ENCODE measurements at places on chromosomes 3 and 15.
A peak's percentile ranks its signal among the peaks of the same experiment; 100 is the strongest.

GRCh38 chr3:114557791-114558190, 264.0 kb downstream of the TIGIT start:
- DNase-seq = no peak

DNA sequence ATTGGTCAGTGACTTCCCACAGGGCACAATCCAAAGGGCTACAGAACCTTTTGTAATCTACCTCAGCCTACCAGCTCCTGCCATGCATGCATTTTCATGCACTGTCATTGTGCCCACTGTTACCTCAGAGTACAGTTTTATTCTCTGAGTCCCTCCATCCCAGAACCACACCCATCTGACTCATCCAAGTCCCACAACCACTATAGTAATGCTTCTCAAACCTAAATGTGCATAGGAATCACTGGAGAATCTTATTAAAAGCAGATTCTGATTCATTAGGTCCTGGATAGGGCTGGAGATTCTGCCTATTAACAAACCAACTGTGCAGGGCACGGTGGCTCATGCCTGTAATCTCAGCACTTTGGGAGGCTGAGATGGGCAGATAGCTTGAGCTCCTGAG, 3.7 kb upstream of the B3GALNT1 start:
- no peak for DNase-seq

DNA sequence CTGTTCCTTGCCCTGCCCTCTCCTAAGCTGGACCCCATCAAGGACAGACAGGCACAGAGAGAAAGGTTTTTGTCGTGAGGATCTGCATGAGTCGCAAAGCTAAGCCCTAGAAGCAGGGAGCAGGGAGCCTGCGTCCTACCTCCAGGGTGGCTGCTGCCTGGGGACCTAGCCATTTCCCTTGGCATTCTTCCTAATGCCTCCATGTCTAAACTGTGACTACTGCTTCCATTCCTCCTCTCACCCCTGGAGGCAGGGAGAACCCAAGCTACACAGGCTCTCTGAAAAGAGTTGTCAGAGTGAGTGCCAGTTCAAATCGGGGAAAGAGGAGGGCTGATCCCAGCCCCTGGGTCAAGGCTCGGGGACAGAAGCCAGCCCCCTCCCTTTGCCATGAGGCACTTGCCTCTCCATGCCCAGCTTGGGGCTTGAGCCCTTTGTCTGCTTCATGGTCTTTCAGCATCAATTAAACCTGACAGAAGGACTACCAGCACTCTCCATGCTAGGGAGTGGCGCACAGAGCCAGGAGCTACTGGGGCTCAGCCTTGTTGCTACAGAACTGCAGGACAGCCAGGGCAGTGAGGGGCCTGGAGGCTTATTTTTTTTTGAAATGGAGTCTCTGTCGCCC, 2.4 kb downstream of the GCHFR start:
- no peak for DNase-seq

GRCh38 chr3:167102071-167102470, 278.0 kb downstream of the ZBBX start:
- DNase-seq = no peak

- no peak for DNase-seq
These were observed 1.1 kb upstream of the CSK start for GRCh38 chr15:74780523-74781430.

GRCh38 chr3:148255981-148256969, 441.4 kb upstream of the AGTR1 start:
- DNase-seq = no peak

DNA sequence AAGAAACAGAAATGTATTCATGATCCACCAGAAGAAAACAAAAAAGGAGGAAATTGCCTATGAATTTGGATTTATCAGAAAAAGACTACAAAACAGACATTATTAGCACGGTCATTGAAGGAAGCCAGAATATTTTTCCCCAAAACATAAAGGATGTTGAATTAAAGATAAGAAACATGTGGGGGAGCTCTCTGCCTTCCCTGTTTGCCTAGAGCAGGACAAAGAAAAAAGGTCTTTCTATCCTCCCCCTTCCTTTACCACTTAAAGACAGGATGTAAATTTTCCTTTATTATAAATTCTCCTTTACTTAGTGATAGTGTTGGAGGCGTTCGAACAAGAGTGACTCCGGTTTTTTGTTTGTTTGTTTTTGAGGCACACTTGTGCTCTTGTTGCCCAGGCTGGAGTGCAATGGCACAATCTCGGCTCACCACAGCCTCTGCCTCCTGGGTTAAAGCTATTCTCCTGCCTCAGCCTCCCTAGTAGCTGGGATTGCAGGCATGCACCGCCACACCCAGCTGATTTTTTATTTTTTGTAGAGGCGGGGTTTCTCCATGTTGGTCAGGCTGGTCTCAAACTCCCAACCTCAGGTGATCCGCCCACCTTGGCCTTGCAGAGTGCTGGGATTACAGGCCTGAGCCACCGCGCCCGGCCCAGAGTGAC, 14.9 kb upstream of the RPN1 start:
- no peak for DNase-seq

GRCh38 chr3:136232413-136232812, 17.7 kb upstream of the PCCB start:
- DNase-seq = no peak

DNA sequence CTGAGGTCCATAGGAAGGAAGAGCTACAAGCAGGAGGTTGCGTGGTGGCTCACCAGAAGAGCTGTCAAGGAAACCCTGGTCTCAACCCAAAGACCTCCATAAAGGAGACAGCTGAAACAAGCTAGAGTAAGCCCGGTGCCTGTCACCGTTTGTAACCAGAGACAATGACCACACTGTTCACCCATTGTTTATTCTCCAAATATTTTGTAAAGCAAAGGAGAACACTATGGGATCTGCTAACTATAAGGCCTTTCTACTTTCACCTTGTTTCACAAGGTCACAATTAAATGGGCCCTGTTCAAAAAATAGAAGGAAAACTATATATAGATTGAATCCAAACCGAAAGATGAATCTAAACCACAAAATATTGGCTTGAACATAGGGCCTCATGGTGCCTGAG, 128.9 kb upstream of the TPRG1 start:
- no peak for DNase-seq

DNA sequence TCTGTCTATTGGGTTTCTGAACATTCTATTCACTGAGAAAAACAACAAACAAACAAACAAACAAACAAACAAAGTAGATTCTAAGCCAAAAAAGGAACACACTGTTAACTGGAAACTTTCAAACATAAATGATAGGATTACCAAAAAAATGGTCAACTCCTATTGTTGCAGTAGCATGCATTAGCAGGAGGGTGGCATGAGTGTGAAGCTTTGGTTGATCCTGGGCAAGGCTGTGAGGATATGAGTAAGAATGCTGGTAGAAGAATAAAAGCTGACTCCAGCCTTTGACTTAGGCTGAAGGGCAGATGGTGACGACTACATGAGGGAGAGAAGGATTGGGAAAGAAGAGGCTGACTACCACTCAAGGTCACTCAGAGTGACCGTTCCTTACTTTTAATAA, 810.3 kb downstream of the VGLL3 start:
- DNase-seq = no peak

DNA sequence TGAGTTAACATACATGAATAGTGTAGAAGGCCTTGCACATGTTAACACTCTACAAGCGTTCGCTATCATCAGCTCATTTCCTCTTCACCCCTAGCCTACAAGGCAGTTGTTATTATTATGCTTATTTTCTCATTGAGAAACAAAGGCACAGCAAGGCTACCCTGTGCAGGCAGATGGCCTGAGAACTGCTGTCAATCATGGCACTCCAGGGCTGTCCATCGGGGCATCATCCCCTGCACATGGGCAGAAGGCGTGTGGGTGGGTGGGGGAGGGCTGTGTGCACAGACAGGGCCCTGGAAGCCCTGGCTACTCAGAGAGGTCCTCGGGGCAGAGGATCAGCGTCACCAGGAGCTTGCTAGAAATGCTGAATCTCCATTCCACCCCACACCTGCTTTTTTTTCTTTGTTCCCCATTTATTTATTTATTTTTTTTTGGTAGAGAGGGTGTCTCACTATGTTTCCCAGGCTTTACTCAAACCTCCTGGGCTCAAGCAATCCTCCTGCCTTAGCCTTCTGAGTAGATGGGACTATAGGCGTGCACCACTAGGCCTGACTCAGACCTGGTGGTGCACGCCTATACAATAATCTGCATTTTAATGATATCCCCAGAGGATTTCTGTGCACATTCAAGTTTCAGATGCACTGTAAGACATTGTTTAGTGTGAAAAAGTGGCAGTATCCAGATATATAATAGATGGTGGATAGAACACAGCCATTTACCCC, 9.6 kb upstream of the ZXDC start:
- DNase-seq = no peak

DNA sequence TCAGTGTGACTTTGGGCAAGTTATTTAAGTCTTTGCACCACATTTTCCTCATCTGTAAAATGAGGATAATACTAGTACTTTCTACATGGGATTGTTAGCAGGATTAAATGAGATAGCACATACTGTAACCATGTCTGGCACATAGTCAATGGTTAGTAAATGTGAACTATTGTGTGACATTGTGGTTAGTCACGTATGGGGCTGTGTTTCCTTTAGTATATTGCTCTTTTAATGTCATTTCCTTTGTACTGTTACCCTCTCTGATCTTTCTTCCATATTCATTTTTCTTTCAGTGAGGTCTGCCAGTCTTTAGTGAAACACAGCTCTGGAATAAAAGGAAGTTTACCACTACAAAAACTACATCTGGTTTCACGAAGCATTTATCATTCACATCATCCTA, 21.4 kb downstream of the OPA1 start:
- DNase-seq = no peak

DNA sequence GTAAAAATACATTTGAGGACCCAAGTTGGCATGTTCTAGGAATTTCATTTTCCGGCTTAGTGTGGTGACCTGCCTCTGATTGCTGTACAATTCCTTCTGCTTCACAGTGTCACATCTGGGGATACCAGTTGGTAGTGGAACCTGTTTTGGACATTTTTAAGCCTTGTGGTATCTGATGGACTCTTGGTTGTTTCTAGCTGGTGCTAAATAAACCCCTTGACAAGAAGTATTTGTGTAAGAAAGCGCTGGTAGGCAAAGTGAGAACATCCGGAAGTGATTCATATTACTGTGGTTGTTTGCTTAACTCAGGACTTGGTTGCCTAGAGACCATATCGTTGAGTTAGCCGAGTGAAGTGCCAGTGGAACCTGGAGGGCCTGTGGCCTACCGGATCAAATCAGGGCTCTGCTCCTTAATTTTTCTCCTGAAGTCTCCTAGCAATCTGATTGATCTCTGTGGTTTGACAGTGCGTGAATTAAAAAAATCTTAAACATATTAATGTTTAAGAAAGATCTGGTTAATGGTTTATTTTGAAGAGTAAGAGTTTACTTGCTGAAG, 12.8 kb downstream of the IQGAP1 start:
- peak; percentile 82 for DNase-seq

DNA sequence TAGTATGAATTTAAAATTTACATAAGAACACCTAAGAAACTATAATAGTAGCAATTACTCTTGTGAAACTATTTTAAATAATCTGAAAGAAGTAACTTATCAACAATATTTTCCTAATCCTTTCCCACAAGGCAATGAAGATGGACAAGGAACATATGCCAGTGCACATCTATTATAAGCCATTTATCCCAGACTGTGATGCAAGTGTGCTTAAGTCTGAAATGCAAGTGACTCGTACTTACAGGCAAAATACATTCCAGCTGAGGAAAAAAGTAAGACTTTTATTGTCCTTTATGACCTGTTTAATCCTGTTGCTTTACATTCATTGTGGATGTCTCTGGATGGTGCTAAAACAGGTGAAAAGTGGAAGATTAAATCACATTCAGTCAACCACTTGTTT, 709.4 kb downstream of the ZNF385D start:
- no peak for DNase-seq

GRCh38 chr15:58559904-58560588, 128.3 kb downstream of the LIPC start:
- DNase-seq = no peak

- DNase-seq = no peak
These were observed 21.0 kb upstream of the LIMD1 start for GRCh38 chr3:45573591-45573990.

GRCh38 chr15:31325595-31326155, 960 bp upstream of the KLF13 start:
- DNase-seq = no peak

- DNase-seq = peak; percentile 39
These were observed at the start of gene BCL2A1 for GRCh38 chr15:79970624-79971434. Gene BCL2A1 (minus strand): TSS chr15:79971196. CDS start chr15:79971119, 77 bp downstream.
